ENCODE measurements at places on chromosomes 12 and 14.

- DNase-seq, result peak; percentile 16
Observed at GRCh38 chr14:101022121-101022520, 118.6 kb upstream of the RTL1 start.

DNA sequence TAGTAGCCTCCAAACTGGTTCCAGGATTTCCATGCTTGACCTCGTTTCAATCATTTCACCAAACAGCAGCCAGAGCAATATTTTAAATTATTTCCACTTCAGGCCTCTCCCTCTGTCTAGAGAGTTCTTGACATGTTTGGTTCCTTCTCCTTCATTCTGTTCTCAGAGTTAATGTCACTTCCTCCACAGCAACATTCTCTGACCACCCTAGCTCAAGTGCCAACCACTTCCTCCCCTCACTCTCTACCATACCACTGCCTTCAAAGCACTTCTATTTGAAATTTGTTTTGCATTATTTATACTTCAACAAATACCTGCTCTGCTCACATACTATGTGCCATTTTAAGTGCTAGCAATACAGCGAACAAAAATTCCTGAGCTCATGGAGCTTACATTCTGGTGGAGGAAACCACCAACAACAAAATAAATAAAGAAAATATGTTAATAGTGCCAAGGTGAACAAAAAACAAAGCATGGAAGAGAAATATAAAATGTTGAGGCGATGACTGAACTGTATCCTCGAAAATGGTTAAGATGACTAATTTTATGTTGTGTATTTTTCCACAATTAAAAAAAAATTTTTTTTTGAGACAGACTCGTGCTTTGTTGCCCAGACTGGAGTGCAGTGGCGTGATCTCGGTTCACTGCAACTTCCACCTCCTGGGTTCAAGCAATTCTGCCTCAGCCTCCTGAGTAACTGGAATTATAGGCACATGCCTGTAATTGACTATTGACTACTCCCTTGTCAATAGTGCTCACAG is 17.3 kb downstream of the BAZ1A start:
- DNase-seq, result no peak

- DNase-seq, result no peak
Observed at GRCh38 chr12:10615532-10615931, 2.1 kb upstream of the MAGOHB start.

GRCh38 chr14:99260587-99261551 is 11.1 kb downstream of the BCL11B start:
- peak; percentile 57 for DNase-seq

DNA sequence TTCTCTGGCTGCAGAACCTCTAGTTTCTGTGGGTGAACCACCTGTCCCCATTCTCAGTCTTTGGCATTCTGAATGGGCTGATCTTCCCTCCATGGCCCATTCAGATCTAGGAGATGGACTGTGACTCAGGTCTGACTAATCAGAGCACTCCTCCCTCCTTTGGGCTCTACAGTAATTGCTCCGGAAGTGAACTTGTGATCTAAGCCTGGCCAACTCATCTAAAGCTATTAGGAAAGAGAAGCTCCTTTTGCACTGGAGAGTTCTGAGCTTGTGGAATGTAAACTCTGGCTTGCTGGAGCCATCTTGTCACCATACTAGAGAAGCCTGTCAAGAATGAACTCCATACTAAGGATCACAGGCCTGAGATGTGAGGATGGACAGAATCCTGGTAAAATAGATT is 168.2 kb downstream of the SUDS3 start:
- DNase-seq, result no peak

DNA sequence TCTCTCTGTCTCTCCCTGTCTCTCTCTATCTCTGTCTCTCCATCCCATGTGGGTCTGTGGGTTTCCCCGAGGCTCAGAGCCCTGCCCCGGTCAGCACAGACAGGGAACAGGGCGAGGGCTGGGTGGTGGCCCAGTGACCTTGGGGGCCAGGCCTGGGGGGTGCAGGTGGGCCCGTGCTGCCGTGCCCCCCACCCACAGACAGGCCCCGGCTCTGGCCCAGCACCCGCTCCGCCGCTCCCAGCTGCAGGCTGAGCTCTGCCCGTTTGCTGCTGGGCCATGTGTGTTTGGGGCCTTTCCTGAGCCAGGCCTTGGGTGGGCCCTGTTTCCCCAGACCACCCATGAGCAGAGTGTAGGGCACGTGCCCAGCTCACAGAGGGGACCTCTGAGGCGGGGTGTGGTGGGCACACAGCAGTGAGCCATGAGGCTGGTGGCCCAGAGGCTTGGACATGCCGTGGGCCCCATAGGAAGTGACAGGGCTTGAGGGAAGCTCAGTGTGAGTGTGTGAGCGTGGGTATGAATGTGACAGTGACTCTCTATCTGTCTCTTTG is 51.0 kb downstream of the TMEM121 start:
- no peak for DNase-seq

DNA sequence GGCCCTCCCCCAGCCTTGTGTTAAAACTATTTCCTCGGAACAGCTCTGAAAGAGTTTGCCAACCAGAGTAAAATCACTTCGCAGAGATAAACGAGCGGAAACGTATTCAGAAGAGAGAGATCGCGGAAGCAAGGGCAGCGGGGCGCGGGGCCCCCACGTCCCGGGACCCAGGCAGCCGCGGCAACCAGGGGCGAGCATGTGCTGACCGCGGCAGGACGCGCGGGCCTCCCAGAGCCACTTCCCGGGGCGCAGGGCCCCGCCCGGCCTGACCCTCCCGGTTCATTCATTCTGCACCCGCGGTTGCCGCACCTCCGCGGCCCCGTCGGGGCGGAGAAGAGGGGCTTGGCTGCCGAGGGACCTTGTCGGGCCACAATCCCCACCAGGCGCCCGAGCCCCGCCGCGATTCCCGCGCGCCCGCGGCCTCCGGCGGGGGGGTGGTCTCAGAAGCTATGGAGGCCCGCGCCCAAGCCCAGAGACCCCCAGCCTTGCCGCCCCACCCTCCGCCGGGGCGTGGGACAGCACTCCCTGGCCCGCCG is 598 bp downstream of the UBE2N start:
- DNase-seq, result peak; percentile 63

DNA sequence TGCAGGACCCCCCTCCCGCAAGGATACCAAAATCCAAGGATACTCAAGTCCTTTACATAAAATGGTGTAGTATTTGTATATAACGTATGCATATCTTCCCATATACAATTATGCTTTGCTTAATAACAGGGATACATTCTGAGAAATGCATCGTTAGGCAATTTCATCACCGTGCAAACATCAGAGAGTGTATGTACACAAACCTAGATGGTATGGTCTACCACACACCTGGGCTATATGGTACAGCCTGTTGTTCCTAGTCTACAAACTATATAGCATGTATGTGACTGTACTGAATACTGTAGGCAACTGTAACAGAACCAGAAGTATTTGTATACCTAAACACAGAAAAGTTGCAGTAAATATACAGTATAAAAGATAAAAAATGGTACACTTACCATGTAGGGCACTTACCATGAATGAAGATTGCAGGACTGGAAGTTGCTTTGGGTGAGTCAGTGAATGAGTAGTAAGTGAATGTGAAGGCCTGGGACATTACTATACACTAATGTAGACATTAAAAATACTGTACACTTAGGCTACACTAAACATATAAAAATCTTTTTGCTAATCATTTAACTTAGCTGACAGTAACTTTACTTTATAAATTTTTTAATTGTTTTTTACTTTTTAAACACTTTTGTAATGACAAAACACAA is 141.1 kb downstream of the SLC41A2 start:
- DNase-seq, result no peak

GRCh38 chr12:51948066-51948465 is 3.4 kb upstream of the ACVR1B start:
- no peak for DNase-seq

GRCh38 chr14:99570544-99571302 is 33.3 kb downstream of the CCDC85C start:
- DNase-seq, result no peak

DNA sequence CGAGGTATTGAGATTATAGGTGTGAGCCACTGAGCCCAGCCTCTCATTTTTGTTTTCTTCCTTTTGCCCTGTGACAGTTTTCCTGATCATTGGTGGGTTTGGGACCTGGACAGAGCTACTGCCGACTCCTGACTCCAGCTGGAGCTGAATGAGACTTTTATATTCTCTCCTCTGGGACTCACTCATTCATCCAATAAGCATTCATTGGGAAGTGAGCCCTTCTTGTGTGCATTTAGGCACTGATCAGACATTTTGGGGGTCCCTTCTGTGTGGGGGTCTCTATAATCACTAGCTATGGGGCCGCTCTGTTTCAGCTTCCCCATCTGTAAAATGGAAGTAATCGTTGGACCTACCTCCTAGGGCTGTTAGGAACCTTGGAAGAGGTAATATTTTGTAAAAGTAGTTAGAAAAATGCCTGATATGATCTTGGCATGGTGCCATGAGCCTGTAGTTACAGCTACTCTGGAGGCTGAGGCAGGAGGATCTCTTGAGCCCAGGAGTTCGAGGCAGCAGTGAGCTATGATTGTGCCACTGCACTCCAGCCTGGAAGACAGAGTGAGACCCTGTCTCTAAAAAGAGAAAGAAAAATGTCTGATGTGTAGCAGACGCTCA is 7.2 kb downstream of the SH2B3 start:
- DNase-seq, result no peak

DNA sequence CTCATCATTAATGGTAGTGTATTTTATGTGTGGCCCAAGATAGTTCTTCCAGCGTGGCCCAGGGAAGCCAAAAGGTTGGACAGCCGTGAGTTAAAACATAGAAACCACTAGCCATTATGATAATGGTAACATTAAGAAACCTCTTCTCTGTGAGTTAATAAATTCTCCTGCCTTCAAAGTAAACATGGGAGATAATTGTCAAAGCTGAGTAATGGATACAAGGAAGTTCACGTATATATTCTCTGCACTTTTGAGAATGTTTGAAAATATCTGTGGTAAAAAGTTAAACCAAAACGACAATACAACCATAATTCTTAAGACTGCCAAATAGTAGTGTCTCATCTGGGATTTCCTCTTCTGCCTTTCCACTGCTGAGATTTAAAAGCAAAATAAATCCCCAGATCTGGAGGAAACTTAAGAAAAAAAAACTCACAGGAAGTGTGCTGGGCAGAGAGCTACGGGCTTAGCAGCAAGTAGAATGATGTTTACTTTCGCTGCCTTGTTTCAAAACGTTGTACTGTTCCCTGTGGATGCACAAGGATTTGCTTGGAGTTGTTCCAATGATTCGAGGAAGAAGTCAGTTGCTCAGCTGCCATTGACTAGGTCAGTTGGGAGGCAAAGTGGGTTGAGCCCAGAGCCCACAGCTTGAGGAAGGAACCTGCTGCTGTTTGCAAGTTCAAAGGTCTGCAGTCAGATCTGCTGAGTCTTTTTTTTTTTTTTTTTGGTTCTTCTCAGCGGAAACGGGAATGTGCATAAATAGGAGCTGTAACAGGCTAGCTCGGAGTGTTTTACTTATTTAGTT is 1.7 kb downstream of the TPCN1 start:
- peak; percentile 75 for DNase-seq

DNA sequence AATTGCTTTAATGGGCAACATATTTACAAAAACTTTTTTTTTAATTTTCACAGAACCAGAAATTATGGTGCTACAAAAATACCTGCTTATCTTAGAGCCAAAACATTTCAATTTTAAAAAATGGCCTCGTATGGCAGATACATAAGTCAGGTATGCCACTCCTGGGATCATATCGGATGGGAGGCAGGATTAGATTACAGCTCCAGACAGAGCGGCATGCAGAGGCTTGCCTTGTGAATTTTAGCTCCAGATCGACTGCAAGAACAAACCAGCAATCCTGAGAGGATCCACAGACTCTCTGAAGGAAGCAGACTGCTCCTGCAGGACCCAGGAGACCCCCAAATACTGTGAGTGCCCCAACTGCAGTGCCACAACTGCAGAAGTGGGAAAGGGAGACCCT is 169.3 kb upstream of the AMIGO2 start:
- no peak for DNase-seq

GRCh38 chr12:106049105-106049504 is 89.6 kb downstream of the NUAK1 start:
- no peak for DNase-seq

- peak; percentile 69 for DNase-seq
Observed at GRCh38 chr12:62466018-62466593, 520 bp upstream of the MON2 start.
